ENCODE measurements at places on chromosomes 1 and 21.

GRCh38 chr21:14076143-14076806 is 134.5 kb downstream of the LIPI start:
- H3K27ac ChIP-seq = no peak overlapping the region
- no peaks in the 10 kb centered on the region for H3K27me3 ChIP-seq
- H3K4me3 ChIP-seq = no peak overlapping the region
- DNase-seq = peak; percentile 67

- H3K27me3 ChIP-seq = peaks cover 23% of the 10 kb centered on the region
- no peak overlapping the region for H3K4me3 ChIP-seq
- DNase-seq = no peak
- no peaks in the 10 kb centered on the region for H3K36me3 ChIP-seq
- peaks cover 10% of the 10 kb centered on the region for H3K4me1 ChIP-seq
- H3K27ac ChIP-seq = no peak overlapping the region
Measured at GRCh38 chr1:112852276-112852675, 103.7 kb downstream of the SLC16A1 start.

GRCh38 chr1:45026446-45026845 is 14.4 kb downstream of the UROD start:
- no peaks in the 10 kb centered on the region for H3K36me3 ChIP-seq
- DNase-seq = no peak
- H3K27ac ChIP-seq = no peak overlapping the region

DNA sequence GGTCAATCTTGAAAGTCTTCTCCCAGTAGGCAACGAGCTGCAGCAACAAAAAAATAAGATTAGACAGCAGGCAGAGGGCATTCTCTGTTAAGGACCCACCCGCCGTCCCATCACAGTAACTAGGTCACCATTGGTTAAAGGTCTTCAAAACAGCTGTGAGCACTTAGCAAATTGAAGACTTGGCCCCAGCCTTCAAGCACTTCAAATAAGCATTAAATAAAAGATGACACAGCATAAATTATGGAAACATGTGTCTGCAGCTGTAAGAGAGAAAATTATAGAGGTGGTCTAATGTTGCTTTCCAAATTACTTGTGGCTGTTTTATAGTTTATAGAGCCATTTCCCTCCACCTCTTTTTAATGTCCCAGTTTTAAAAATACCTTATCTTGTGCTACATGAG is 61.2 kb downstream of the VANGL1 start:
- no peak overlapping the region for H3K4me3 ChIP-seq
- DNase-seq = no peak
- no peaks in the 10 kb centered on the region for H3K36me3 ChIP-seq
- no peaks in the 10 kb centered on the region for H3K4me1 ChIP-seq
- H3K27me3 ChIP-seq = no peaks in the 10 kb centered on the region
- no peak overlapping the region for H3K27ac ChIP-seq

DNA sequence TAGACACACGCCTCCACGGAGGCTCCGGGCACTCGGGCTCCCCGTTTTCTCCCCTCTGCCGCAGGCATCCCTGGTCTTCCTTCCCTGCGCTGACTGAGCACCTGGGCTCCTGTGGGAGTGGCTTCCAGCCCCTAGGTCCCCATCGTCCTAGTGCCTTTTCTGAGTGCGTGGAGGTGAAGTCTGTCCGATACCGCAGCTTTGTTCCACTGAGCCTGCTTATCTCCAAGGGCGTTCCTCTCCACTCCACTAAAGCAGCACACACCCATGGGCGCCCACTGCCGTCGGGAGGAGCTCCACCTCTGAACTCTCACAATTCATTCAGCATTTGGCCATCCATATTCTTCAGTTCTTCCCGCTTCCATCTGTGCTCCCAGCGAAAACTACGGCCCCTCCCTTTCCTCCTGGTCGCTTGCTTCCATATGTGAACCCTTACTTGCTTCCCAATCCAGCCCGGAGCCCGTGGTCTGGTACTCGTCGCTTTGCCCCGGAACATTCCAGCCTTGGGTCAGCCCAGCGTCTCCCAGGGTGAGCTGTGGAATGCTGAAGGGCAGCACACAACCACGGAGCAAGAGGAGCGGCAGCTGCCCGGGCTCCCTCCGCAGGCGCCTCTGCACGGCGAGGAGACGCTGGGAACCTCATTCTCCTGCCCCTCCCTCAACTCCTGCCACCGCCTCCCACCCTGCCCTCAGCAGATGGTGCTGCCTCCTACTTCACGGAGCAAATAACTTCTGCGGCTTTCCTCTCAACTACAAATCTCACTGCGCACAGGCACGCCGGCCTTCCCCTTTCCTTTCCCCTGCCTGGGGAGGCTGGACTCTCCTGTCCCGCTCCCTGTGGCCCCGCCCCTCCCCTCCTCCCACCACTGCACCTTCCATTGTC is 27.5 kb downstream of the ATP8B2 start:
- no peaks in the 10 kb centered on the region for H3K27me3 ChIP-seq
- H3K4me1 ChIP-seq = peaks cover 20% of the 10 kb centered on the region
- peak overlapping the region; percentile 75 for H3K27ac ChIP-seq
- peak; percentile 71 for DNase-seq

DNA sequence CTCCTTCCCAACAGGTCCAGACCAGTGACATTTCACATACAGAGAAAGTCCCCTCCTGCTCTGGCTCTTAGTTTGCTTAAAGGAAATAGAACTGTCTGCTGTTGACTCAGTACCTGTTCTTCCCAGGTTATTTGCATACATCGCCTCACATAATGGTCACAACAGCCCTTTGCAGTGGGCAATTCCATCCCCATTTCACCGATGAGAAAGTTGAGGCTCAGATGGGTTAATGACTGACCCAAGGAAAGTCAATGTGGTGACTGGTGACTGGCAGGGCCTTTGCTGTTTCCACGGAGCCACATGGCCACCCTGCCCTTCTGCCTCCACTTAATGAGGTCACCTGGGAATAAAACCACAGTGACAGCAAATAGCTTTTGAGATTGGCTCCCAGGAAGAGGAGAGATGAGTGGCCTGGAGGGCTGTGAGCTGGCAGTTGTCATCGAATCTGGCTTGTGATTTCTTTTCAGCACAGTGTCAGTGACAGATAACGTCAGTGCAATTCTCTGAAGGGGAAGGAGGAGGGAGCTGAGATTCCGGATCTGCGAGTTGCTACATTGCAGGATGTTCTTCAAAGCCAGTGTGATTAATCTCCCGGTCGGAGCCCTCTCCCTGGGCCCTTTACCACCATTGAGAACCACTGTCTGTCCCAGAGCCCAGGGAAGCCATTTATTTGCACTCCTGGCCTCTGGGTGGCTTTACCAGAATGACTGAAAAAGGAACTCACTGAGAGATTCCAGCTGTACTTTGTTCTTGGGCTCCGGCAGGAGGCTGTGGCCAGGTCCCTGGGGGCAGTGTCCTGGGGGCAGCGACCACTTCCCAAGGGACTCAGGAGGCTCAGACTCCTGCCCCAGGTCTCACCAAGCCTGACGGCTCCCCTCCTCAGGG is 117.2 kb downstream of the CNIH3 start:
- H3K27me3 ChIP-seq = no peaks in the 10 kb centered on the region
- DNase-seq = no peak
- H3K27ac ChIP-seq = no peak overlapping the region
- H3K4me3 ChIP-seq = no peak overlapping the region

- no peaks in the 10 kb centered on the region for H3K36me3 ChIP-seq
- H3K4me1 ChIP-seq = peaks cover 7% of the 10 kb centered on the region
- peaks cover 2% of the 10 kb centered on the region for H3K27me3 ChIP-seq
Measured at GRCh38 chr1:236148470-236148845, 6.1 kb downstream of the GPR137B start.

DNA sequence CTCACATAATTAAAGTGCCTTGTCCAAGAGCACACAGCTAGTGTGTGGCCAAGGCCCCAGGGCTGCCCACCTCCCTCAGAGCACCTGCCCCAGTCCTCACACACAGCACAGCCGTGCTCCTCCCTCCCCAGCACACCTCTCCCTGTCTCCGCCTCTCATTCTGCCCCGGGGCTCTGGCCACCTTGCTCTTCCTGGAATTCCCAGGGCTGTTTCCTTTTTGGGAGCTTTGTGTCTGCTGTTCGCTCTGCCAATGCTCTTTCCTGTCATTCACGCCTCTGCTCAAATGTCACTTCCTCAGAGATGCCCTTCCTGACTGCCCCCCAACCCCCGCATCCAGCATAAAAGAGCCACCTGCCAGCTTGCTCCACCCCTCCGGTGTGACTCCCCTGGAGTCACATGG is 13.3 kb downstream of the SLC6A17 start:
- H3K27ac ChIP-seq = no peak overlapping the region
- no peaks in the 10 kb centered on the region for H3K4me1 ChIP-seq
- no peaks in the 10 kb centered on the region for H3K36me3 ChIP-seq
- no peak overlapping the region for H3K4me3 ChIP-seq
- peaks cover 20% of the 10 kb centered on the region for H3K27me3 ChIP-seq

DNA sequence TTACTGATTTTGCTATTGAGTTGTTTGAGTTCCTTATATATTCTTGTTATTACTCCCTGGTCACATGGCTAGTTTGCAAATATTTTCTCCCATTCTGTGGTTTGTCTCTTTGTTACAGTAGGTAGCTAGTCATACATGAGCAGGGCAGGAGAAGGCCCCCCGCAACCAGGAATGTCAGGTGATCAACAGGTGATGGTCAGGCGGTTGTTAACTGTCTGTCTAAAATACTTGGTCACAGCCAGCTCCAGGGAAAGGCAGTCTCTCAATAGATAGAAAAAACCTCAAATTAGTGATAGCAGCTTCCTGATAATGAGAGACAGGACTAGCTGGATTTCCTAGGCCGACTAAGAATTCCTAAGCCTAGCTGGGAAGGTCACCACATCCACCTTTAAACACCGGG is 217.9 kb downstream of the RHOU start:
- no peak overlapping the region for H3K4me3 ChIP-seq
- H3K4me1 ChIP-seq = no peaks in the 10 kb centered on the region
- no peaks in the 10 kb centered on the region for H3K27me3 ChIP-seq
- H3K36me3 ChIP-seq = no peaks in the 10 kb centered on the region

DNA sequence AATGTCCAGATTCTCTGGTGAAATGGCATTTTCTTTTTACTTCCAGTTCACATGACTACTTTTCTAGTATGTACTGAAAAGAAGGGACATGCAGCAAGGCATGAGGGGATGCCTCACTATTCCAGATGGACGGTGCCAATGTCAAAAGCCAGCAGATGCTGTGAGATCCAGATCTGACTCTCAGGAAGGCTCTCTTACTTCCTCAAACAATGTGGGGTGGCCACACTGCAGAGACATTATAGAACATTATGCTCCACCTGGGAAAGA is 17.7 kb downstream of the CRYZ start:
- no peak overlapping the region for H3K4me3 ChIP-seq
- no peak for DNase-seq
- no peak overlapping the region for H3K27ac ChIP-seq
- H3K4me1 ChIP-seq = no peaks in the 10 kb centered on the region

GRCh38 chr1:16143566-16144324 is 12.1 kb downstream of the EPHA2 start:
- H3K4me1 ChIP-seq = peaks cover 71% of the 10 kb centered on the region
- H3K4me3 ChIP-seq = no peak overlapping the region
- H3K27ac ChIP-seq = peak overlapping the region; percentile 86
- H3K36me3 ChIP-seq = peaks cover 14% of the 10 kb centered on the region
- H3K27me3 ChIP-seq = no peaks in the 10 kb centered on the region

DNA sequence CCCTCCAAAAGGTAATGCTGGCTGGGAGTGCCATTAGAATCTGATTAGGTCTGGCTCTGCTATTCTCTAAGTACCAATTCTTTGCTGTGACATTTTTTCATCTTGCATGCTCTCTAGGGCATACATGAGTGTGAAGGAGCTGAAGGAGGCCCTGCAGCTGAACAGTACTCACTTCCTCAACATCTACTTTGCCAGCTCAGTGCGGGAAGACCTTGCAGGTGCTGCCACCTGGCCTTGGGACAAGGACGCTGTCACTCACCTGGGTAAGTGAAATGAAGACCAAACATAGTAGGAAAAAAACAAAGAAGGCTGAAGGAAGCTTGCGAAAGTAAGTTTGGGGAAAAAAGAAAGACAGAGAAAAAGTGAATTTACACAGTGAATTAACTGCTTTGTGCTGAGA is 207.9 kb downstream of the PAPPA2 start:
- H3K4me3 ChIP-seq = no peak overlapping the region
- DNase-seq = no peak
- no peak overlapping the region for H3K27ac ChIP-seq
- no peaks in the 10 kb centered on the region for H3K36me3 ChIP-seq
- H3K27me3 ChIP-seq = no peaks in the 10 kb centered on the region

DNA sequence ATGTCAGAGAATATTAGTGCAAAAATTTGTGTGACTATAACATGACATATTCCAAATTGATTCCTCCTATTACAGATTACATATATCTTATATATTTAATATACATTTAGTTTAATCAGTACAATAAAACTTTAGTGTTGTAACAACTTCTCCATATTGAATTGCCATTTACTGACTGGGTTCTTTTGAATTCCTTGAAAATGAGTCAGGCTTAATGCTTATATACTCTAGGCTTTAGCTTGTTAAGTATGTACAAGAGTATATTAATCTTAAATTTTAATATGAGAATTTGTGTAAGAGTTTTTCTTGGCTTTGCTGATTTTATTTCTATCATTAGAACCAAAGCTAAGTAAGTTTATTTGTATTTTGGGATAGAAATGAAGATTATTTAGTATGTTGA is 40.3 kb downstream of the XPR1 start:
- no peaks in the 10 kb centered on the region for H3K27me3 ChIP-seq
- no peak overlapping the region for H3K27ac ChIP-seq
- no peaks in the 10 kb centered on the region for H3K4me1 ChIP-seq
- H3K4me3 ChIP-seq = no peak overlapping the region
- no peak for DNase-seq

DNA sequence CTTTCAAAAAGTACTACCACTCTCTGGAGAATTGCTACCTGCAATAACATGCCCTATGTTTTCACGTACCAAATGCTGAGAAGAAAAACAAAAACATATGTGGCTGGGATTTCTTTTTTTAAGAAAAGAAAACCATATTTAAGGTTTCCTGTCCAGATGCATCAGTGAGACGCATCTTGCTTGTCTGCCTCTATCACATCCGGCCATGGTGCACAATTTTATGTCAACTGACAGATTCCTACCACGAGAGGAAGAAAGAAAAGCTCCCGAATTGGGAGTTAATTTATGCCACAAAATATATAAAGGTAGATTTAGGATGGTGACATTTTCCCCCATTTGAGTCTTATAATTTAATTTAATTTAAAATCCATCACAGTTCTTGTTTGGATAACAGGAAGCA is 62.3 kb upstream of the COL24A1 start:
- no peaks in the 10 kb centered on the region for H3K36me3 ChIP-seq
- H3K4me3 ChIP-seq = no peak overlapping the region
- H3K4me1 ChIP-seq = no peaks in the 10 kb centered on the region
- DNase-seq = no peak
